ENCODE measurements at places on chromosomes 2 and 18.

DNA sequence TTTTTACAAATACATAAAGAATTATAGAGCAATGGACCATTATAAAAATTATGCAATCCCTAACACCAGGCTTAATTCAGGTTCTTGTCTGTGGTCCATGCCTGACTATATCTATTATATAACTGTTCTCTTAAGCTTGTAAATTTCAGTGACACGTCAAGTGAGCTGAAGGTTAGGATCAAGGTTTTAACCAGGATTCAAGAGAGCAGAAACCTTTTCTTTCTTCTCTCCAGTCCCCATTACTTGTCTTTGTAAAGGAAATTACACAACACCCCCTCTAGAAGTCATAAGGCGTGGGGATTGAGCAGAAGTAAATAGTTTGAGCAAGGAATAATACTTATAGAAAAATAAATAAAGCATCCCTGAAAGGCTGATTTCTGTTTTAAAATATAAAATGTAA is 122.0 kb downstream of the ZNF521 start:
- DNase-seq, result no peak

DNA sequence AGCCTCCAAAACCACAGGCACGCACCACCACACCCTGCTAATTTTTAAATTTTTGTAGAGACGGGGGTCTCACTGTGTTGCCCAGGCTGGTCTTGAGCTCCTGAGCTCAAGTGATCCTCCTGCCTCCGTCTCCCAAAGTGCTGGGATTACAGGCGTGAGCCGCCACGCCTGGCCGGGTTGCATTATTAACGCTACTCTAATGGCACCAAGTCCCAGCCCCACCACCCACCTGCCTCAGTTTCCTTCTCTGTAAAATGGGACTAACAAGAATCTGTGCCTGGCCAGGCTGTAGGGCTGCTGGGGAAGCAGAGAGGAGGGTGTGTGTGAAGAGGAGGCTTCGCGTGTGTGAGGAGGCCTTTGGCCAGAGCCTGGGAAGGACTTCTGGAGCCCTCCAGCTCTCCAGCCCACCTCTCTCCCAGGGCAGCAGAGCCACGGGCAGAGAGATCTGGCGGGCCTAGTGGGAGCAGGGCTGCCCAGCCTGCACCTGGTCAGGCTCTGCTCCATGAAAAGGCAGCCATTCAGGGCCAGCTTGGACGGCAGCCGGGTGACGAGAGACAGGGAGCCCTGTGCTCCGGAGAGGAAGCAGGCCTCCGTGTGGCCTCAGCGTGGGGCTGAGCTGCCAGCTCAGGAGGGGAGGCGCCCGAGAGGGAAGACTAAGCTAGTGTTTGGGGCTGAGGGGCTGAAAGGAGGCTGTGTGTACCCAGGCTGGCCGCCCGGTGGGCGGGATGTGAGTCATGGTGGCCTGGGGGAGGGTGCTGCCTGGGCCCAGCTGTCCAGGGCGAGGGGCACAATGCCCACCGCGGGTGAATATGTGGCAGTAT is 7.4 kb upstream of the B3GNT7 start:
- peak; percentile 73 for DNase-seq

DNA sequence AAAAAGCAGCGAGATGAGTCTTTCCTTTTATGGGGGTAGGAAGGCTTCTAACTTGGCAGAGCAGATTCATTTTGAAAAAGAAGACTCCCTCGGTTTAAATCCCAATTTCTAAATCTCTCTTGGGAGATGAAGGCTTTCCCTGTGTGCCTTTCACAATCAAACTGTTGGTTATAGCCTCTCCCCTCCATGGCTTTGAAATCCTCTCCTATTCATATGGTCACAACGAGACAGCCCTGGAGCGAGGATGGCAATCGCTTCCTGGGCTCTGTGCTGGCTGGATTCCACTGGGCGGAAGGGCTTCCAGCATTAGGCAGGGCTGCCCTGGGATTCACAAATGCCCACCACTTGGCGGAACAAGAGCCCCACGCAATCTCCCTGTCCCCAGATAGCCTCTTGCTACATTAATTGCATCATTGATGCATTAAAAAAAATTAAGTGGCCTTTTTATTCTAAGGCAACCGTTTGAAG is 1.6 kb downstream of the CAVIN2 start:
- peak; percentile 66 for DNase-seq

DNA sequence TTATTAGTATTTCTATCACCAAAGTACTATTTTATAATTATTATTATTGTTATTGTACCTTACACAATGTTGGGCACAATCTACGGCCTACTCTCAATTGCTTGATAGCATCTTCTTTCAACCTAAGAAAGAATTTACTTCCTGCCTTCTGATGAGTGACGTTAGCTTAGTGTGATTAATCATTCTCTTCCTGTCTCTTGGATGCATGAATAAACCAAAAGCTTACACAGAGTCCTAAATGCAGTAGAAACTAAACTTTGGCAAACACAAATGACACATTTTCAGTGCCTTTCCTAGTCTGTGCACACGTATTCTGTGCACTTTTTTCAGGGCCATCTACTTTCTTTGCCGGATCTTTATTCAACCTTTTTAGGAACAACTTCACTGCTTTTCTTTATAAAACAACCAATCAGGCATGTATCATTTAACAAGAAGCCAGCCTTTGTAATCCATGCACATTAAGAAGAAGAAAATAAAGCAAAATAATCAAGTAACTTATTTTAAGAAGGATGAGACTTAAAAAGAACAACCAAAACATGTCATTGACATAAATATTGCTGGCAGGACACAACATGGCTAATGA is 19.1 kb downstream of the TRAK2 start:
- DNase-seq, result peak; percentile 32

DNA sequence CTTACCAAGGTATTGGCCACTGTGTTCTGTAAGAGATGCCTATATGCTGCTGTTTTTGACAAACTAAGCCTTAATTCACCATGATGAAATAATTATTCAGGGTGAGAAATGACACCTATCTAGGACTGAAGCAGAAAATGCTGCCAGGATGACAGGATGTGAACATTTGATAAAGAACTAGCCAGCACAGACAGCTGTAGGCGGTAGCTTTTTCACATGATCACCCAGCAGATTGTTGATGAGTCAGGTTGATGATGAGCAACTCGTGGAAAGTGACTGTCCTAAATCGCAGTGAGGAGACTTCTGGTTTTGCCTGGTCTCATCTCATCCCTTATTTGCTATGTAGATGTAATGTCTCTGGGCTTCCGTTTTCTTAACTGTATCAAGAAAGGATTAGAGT is 144.1 kb downstream of the PRPF40A start:
- no peak for DNase-seq

DNA sequence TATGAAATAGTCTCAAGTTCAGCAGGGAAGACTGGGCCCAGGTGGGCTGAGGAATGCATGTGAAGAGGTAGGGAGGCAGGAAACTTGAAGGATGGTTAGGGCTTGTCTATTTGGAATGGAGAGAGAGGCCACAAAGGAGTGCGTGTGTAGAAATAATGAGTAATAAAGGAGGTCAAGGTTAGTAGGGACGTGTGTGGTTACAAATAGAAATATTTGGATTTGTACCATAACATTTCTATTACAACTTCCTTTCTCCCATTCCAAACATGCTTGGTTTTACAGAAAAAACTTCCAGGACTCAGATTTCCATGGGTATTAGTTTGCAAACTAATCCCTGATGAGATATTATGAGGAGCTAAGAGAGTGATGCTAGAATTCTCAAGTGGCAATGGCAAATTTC is 280.6 kb downstream of the NCKAP5 start:
- no peak for DNase-seq

- no peak for DNase-seq
Measured at GRCh38 chr2:127076290-127076689, 30.7 kb downstream of the BIN1 start.

GRCh38 chr2:112916145-112916571 is 5.2 kb downstream of the IL37 start:
- DNase-seq, result no peak

GRCh38 chr2:161190050-161190449 is 29.8 kb downstream of the TANK start:
- no peak for DNase-seq

DNA sequence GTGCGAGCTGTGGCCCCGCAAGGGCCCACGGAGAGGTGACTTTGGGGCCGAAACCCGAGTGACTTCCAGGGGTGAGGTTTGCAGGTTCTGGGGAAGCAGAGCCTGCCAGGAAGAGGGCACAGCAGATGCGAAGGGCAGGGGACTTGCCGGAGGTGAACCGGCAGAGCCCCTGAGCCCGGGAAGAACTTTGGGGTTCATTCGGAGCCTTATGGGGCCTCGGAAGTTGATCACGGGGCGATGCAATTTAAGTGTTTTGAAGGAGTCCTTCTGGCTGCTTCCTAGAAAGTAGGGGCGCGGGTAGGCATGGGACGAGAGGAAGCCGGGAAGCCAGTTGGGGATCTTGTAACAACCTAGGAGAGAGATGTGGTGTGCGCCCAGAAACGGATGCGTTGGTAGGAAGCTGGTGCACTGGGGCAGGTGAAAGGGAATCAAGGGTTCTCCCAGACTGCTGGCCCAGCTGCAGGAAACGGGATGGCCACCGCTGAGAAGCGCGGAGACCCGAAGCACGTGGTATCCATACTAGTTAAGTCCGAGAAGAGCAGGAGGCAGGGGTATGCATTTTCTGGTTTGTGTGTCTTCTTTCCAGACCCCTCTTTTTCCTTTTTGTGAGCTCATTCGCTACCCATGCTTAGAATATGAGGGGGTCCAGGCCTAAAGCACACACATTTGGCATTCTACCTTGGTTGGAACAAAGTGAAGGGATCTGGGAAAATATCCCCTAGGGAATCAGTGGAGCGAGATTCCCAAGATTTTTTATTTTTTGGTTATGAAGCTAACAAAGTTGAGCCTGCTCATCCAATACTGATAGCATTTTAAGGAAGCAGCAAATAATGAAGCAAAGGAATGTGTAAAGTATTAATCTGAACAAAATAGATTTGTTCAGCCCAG is 758 bp downstream of the SCLY start:
- peak; percentile 35 for DNase-seq

DNA sequence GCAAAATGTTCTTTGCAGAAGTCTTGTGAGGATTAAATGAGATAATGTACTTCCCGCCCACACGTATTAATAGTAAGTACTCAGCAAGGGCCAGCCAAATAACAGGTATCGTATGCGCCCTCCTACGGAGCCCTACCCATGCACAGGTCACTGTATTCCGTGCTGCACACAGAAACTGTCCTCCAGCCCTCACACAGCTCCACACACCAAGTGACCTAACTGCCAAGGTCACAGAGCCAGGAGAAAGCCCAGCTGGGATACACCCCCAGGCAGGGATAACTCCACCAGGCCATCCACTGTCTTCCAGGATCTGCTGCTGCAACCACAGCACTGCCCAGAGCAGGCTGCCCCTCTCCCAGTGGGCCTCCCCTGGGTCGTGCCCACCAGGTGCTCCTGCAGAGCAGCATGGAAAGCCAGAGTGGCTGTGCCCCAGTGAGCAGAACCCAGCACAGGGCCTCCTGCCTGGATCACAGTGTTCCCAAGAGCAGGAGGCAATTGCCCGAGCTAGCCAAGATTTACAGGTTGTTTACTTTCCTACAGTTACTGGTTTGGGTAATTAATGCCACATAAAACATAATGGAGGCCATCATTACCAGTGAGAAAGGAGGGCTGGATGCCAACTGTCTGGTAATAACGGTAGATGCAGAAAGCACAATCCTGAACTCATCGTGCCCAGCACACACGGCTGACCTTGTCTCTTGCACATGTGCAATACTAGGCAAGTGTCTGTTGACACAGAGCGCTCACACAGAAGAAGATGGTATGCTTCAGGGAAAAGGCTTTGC is 24.4 kb downstream of the TFCP2L1 start:
- DNase-seq, result no peak

- DNase-seq, result peak; percentile 59
Measured at GRCh38 chr2:112884869-112885505, 26.0 kb upstream of the IL37 start.

DNA sequence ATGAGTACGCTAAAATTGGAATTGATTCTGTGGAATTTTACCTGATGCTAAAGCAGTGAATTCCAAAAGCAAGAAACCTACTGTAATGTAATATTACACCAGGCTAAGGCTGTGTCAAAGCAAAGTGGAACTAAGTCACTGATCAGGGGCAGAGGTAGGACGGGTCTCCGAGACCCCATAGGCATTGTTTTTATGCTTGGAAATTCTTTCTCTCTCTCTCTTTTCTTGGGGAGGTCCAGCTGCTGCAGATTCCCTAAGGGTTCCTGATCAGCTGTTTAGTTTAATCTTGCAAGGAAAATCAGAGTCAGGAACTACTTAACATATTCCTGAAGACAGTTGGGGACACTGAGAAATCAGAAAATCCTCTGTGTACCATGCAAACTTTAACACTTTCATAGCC is 220.2 kb downstream of the SRBD1 start:
- no peak for DNase-seq

DNA sequence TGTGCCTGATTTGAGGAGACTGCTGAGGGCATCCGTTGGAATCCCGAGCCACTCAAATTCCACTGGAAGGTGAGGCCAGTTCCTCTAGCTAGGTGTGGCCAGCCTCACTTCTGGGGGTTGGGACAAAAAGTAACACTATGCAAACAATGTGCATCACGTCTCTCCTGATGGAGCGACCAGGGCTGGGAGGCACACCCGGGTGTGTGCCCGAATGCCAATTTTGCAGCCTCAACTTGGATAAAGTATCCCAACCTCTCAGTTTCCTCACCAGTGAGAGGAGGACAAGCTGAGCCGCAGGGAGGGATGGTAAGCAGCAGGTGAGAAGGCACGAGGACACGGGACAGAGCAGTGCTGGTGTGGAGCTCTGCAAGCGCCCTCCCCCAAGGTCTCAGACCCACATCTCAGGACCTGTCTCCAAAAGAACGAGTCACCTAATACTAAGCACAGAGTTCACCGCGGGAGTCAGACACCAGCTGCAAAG is 218.3 kb downstream of the HAUS1 start:
- DNase-seq, result no peak

DNA sequence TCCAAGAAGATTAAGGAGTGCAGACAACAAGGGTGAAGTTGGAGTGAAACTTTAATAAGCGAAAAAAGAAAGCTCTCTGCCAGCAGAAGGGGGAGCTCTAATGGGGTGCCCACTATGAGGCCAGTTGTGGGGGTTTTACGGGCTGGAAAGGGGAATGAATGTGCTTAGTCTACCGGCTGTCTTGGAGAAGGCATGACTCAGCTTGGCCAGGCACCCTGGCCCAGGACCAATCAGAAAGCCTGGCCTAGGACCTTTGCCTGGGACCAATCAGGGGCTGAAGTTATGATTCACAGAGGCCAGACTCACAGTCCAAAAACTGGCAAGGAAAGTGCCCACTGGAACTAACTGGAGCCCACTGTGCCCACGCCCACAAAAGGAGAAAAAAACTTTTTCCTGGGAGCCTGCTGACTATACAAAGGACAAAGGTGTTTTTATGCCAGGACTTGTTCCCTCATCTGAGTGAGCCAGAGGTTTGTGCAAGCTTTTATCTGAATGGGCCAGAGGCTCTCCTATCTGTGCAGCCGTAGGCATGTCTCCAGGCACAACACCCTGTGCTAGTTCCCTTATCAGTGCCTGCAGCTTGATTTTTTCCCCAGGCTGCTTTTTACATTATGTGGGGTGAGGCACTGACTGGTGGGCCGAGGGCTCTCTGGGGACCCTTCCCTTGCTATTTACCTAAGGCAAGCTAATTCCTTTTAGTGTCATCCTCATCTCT is 18.6 kb downstream of the CMPK2 start:
- no peak for DNase-seq
